ENCODE measurements at places on chromosomes 7 and 10. TPM values are rescaled to one million over a fixed set of nuclear protein-coding genes. Genes with fewer than 3 reads are reported as not detected.

The OPN4 gene
- total RNA-seq, result not detected

The STOX1 gene
- total RNA-seq, result 0.09 TPM

GRCh38 chr7:112266141-112266540 lies 59.6 kb downstream of the ZNF277 start:
- DNase-seq, result no peak

GRCh38 chr10:113506476-113506875 lies 46.4 kb upstream of the HABP2 start:
- DNase-seq, result no peak
